Activated CD4-positive, alpha-beta T cell treated with anti-CD3 and anti-CD28 coated beads, Interleukin-2, amount 10 ng/mL, durations not matched to agents 7 days and 5 days (primary cell): ENCODE measurements at places on chromosomes 7 and 10.

- no peak for DNase-seq
Measured at GRCh38 chr10:86058964-86059363, 307.6 kb downstream of the GRID1 start.

DNA sequence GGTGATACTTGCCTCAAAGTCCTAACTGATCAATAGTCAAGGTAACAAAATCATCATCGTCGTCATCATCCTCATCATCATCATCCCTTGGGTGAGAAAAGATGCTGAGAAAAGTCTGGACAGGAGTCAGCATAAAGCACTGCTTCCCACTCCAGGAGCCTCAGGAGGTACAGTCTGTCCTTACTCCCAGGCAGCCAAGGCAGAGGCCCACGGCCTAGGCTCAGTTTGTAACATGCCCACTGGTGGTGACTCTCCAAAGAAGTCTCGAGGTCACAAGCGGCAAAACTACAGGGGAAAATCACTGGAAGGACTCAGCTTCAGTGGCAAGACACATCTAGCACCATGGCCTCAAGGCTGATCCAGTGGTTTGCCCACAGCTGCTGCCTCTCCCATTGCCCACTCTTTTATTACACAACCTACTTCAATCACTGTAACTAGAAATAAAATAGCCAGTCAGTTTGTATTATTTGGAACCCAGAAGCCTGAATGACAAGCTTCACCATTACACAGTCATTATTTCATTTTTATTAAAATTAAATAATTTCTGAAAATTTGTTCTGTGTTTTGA is 150.4 kb downstream of the SRPK2 start:
- no peak for DNase-seq

DNA sequence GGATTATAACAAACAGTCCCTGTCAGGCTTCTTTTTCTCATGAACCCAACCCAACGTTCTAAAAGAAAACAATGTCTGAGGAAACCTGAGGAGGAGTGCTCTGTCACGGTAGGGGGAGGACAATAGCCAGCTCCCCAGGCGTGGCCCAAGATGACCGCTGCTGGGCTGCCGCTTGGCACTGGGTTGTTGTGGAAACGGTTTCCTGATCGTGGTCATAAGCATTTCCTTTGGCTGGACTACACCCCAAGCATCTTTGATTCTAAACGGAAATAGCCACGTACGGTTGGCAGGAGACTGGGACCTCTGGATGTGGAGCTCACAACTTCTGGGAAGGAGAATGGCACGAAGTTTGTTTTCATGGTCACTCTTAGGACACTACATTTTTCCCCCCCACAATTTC is 30.4 kb upstream of the DMBT1 start:
- no peak for DNase-seq

GRCh38 chr10:14173706-14174594 is 156.8 kb downstream of the FRMD4A start:
- no peak for DNase-seq

DNA sequence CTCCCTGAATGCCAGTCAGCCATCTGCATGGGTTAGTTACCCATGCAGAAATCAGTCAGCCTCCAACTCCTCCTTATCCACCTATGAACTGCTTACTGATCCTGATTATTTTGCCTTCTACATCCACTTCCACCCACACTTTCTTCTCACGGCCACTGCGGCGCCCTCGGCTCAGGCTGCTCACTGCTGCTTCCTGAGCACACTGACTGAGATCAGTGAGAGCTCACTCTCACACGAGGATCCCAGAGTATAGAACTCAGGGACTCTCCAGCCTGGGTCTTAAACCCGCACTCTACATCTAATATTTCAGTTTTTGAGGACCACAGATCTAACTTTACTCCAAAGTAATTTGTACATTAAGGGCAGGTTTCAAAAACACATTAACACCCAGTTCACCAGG is 64.4 kb downstream of the GRB10 start:
- DNase-seq = no peak
